ENCODE measurements at places on chromosomes 11 and 22.

- DNase-seq, result no peak
Measured at GRCh38 chr11:8733852-8734251, 51.3 kb downstream of the RPL27A start.

DNA sequence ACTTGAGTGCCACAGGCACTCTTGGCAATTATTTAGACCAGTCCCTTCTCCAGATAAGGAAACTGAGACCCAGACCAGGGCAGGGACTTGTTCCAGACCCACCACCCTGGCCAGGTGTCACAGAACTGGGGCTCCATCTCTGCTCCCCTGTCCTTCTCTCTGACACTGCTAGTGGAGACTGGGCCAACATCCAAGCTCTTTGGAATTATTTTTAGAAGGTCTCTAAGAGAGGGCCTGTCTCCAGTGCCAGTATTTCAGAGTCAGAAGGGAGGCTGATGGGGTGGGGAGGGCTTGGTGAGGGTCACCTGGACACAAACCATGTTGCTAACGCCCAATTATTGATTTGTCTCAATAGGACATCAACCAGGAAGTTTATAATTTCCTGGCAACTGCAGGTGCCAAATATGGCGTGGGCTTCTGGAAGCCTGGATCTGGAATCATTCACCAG lies 32.7 kb downstream of the POLR3H start:
- no peak for DNase-seq

DNA sequence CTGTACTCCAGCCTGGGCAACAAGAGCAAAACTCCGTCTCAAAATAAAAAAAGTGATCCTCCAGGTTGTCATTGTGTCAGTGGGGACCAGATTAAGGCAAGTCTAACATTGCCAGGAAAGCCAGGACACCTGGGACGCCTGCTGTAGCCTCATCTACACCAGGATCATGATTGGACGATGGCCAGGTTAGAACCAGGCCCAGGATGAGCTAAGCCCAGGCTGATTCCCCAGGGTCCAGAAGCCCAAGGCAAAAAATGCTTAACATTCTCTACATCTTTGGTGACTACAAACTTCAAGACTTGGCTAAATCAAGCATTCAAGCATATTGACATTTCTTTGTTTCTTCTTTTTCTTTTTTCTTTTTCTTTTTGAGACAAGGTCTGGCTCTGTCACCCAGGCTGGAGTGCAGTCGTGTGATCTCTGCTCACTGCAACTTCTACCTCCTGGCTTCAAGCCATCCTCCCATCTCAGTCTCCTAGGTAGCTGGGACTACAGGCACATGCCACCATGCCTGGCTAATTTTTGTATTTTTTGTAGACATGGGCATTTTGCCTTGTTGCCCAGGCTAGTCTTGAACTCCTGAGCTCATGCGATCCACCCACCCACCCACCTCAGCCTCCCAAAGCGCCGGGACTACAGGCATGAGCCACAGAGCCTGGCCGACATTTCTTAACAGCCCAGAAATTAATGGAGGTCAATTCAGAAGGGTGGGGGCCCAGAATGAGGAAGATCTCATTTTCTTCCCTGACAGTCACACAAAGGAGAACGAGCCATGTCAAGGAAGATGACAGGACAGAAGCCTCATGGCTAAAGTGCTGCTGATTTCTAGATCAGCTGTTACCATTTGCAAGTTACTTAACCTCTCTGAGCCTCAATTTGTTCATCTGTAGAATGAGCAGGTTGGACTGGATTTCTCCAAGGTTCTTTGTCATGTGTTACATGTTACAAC lies 12.5 kb upstream of the PTPRJ start:
- peak; percentile 91 for DNase-seq

GRCh38 chr11:36343436-36343835 lies 47.3 kb downstream of the PRR5L start:
- DNase-seq, result no peak

DNA sequence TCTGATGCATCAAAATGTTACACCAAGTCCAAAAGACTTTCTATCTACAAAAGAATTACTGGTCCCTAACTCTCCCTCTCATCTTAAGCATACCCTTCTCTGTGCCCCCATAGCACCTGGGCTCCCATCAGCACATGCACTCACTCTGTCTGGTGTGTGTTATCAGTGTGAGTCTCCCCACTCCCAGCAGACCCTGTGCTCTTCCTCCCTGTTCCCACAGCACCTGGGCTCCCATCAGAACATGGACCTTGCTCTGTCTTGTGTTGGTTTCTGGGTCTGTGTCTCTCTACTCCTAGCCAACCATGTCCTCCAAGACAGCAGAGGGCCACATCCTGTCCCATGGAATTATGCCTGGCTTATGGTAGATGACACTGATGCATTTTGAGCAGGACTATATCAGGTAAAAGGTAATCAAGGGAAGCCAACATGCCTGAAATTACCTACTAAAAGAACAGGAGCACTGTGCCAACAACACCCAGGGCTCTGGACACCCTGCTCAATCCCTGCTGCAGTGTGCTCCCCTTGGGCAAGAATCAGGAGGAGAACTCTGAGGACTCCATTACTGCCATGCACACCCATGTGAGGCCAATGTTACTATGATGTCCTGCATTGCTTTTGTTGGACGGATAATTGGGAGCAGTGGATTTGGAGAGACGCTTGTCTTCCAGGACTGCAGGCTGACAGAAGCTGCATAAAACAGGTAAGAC lies 34.3 kb downstream of the GAB4 start:
- DNase-seq, result no peak

All from NCI-H2171 treated with DMSO at 0.1 percent for 48 hours (cell line).